ENCODE measurements at places on chromosomes 7 and 10.

DNA sequence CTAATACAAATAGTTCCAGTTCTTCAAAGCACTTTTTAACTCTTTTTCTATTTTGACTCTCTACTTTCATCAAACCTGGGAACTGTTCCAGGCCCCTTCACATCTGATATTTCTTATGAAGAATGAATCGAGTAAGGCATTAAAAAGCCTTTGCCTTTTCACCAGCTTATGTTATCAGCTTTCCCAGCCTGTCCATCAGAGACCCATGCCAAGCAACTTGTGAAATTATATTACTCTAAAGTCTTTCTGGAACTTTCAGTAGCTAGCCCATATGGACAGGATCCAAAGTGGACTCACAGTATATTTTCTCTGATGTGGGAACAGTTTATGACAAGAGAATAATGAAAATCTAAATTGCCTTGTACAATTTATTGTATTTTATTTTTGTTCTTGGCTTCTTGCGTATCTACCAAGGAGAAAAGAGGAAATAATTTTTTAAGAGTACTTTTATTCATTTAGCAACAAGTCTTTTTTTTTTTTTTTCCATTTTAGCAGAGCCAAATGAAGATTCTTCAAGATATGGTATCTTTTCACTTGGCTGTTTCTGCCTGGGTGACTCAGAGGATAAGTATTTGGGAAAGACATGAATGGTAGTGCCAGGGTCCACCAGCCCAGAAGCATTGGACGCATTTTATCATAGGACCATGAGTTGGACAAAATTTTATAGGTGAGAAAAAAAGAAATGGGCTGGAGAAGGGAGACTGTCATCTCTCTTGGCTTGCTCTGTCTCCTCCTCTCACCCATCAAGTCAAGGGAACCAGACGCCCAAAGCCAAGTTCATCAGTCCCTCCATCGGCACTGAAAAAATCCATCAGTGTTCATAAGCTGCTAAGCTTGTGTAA, 195.8 kb upstream of the NEBL start:
- DNase-seq = no peak

- DNase-seq = peak; percentile 48
Observed at GRCh38 chr10:62815381-62816075, 638 bp downstream of the EGR2 start.

GRCh38 chr10:36542493-36542892, 582.9 kb upstream of the ANKRD30A start:
- DNase-seq = no peak

DNA sequence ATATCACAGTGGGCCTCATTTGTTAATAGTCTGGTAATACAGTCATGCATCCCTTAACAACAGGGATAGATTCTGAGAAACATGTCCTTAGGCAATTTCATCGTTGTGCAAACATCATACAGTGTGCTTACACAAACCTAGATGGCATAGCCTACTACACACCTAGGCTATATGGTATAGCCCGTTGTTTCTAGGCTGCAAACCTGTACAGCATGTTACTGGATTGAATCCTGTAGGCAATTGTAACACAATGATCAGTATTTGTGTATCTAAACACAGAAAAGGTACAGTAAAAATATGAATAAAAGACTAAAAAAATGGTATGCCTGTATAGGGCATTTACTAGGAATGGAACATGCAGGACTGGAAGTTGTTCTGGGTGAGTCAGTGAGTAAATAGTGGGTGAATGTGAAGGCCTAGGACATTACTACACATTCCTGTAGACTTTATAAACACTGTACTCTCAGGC, 12.0 kb upstream of the RHOBTB1 start:
- DNase-seq = no peak

DNA sequence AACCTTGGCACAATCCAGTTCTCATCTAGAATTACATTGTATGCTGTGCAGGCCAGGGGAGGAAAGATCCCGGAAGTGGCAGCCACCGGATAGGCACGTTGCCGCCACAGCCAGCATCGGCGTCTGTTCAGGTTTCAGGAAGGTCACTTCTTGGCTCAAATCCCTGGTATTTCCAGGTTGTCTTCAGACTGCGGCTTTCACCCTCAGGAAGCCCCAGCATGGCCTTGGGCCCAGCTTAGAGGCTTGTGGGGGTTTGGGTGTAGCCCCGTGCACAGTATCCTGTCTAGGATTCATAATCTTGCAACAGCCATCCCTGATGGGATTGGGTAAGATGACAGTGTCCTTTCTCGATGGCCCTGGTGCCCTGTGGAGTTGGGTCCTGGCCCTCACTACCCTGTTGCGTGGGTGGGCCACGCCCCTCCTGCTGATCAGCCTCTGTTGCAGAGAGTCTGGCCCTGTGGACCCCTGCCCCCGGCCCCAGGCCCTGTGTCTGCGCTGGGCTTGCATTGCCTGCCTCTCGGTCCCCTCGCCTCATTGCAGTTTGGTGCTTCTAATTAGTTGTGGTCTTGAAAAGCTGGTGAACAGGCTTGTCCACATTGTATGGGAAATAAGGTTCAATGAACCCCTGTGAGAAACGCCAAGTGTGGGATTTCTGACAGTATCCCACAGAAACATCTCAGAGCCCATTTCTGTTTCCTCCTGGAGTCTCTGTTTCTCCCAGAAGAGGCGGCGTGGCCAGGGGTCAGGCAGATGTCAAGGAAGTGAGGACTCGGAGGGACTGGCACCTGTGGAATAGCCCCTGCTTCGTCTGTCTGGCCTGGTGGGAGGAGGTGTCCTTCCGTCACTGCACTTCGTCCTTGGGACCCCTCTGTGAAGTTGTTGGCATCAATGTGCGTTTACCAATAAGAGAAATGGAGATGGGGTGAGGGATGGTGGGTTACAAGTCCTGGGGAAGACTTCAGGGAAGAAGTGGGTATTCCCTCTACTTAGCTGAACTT, 77.5 kb downstream of the MGMT start:
- DNase-seq = no peak

- DNase-seq = no peak
Observed at GRCh38 chr10:17712717-17713471, 39.1 kb upstream of the TMEM236 start.

GRCh38 chr10:123316776-123317175, 162.6 kb downstream of the BUB3 start:
- DNase-seq = no peak

DNA sequence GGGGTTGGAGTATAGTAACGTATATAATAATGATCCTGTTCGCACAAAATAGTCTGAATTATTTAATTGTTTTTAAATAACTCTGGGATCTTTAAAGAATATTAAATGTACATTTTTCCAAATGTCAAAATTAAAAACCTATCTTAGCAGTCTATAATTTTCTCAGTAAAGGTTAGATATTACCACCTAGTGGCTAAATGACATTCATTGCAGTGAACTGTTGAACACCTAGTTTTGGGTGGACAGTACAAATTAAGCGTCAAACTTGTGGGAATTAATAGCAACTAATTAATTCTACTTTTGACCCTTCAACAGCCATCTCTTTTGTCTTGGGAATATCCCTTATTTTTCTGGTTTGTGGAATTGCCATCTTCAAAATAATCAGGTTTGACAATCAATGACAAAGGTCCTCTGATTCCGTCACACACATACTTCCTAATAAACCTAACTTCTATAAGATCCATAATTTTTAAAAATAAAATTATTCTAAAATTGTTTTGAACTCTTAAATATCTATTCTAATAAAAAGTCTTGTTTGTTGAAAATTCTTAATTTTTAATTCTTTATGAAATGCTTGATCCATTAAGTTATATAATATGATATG, 165.7 kb downstream of the SEMA3D start:
- DNase-seq = no peak

- no peak for DNase-seq
Observed at GRCh38 chr10:114094795-114095194, 51.1 kb downstream of the ADRB1 start.

GRCh38 chr10:96334616-96335526, 23.9 kb downstream of the OPALIN start:
- no peak for DNase-seq

DNA sequence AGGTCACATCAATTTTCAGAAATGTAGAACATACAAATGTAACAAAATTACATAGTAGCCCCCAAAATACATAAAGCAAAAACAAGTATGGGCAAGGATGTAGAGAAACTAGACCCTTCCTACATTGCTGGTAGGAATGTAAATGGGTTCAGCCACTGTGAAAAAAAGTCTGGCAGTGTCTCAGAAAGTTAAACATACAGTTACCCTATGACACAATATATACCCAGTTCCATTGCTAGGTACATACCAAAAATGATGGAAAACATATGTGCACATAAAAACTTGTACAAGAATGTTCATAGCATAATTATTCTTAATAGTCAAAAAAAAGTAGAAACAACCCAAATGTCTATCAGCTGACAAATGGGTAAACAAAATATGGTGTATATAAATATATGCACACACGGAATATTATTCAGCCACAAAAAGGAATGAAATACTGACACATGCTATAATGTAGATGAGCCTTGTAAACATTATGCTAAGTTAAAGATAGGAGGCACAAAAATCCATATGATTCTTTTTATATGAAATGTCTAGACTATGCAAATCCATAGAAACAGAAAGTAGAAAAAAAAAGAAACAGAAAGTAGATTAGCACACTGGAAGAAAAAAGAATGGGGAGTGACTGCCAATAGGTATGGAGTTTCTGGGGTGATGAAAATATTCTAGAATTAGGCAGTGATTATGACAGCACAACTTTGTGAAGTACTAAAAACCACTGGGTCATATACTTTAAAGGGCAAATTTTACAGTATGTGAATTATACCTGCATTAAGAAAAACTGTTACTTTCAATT, 13.5 kb downstream of the HERPUD2 start:
- no peak for DNase-seq

GRCh38 chr10:129871966-129872365, 92.1 kb downstream of the EBF3 start:
- no peak for DNase-seq

GRCh38 chr7:13288516-13288915, 601.1 kb downstream of the ARL4A start:
- no peak for DNase-seq

DNA sequence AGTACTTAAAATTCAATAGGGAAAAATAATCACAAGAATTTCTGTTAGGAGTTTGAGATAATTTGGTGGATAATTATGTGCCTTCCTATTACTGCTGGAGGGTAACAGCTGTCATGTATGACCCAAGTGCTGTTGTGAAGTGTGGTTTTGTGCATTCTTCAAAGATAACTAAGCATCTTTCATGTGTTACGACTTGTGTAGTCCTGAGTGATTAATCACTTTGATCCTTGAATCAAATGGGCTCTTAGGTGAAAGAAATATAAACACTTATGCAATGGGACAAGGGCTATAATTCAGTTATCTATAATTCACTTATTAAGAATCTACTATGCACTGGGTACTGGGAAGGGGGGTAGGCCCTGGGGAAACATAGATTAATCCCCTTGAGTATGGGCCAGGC, 89.0 kb downstream of the CH25H start:
- DNase-seq = no peak

Measured in stimulated activated CD4-positive, alpha-beta T cell treated with anti-CD3 and anti-CD28 coated beads, Interleukin-4, amount 100 ng/mL, for 1 hour (primary cell).